ENCODE measurements at places on chromosomes 5 and 9.

GRCh38 chr9:9961487-9961886 lies 651.3 kb downstream of the PTPRD start:
- DNase-seq = no peak

DNA sequence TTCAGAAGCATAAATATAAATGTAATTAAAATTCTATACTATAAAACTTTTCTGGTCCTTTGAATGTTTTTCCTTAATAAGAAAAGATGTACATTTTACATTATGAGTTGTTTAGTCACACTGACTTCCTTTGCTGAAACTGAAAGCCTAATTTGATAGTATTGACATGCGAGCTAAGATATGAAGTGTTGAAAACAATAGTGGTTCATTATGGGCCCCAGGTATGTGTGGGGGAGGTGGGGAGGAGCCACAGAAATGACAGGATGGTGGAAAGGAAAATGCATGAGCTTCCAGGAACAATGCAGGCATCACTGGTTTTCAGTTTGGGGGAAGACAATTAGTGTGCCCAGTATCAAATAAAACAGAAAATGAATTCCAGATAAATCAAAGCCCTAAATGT lies 35.4 kb upstream of the RLN1 start:
- DNase-seq = no peak

DNA sequence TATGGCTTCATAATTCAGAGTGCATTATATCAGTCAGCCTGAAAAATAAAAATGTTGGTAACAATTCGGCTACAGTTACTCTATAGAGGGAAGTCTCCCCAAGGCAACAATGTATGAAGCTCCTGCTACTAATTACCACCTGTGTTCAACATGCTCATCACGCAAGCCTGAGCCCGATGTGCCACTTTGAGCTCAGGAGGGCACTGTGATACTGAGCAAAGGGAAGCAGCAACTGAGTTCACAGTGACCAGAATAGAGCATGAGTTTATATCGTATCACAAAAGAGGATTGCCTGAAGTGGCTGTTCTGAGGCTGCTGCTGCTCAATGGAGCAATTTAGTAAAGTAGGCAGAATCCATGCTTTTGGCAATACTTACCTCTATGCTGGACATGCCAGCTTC lies 202.0 kb upstream of the HAPLN1 start:
- no peak for DNase-seq

DNA sequence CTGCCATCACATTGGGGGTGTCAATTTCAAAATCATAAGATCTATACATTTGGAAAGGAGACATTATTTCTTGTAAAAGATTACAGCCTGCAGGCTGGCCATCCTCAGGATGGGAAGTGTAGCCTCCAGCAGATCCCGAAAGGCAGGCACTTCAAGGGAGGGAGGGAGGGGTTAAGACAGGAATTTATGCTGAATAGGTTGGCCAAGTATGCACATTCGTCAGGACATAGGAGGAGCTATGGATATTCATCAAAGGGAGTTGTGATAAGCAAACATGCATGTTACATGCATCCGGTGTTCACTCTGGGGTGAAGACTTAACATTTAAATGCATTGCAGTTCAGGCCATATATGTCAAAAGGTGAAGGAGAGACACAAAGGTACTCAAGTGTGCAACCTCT lies 119.4 kb downstream of the CEP120 start:
- no peak for DNase-seq

- no peak for DNase-seq
These were observed 34.8 kb downstream of the FBXO38 start for GRCh38 chr5:148418511-148418910.

- no peak for DNase-seq
These were observed 161.7 kb downstream of the RANBP17 start for GRCh38 chr5:171023508-171023907.

GRCh38 chr5:141869040-141869439 lies 9.2 kb downstream of the PCDH1 start:
- DNase-seq = no peak

- no peak for DNase-seq
These were observed 2.6 kb upstream of the CD14 start for GRCh38 chr5:140635291-140636257.

GRCh38 chr5:58412081-58412480 lies 47.8 kb downstream of the PLK2 start:
- DNase-seq = no peak

GRCh38 chr9:119933191-119933590 lies 564.0 kb upstream of the BRINP1 start:
- no peak for DNase-seq

DNA sequence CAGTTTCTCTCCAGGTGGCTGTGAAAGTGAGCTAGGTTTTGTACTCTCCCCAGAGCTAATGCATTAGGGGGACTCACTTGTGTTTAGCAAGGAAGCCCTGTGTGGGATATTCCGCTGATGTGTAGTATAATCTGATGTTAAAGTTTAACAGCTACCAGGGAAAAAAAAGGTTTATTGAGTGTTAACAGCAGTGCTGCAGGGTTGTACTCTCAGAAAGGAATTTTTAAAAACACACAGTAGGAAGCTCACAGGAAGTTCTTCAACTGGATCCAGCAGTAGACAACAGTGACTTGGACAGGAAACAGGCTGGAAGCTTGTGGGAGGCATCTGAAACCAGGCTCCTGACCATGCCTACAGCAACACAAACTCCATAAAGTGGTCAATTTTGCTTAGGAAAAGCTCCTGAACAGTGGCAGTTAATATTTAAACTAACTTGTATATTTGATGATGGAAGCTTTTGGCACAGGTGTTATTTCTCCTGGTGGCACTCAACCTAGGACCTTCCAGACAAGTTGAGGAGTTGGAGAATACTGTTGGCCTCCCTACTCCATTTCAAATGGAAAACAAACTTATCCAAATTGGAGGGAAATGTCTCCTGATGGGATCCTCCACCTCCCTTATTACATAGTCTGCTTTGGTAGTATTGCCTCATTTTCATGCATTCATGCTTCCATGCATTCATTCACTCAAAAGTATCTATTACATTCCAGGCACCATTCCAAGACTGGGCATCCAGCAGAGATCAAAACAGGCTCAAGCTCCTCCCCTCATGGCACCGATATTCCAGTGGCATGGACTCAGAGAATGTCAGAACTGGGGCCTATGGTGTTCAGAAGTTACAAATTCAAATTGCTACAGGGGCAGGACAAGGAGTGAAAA lies 54.7 kb downstream of the FOXD1 start:
- DNase-seq = no peak

DNA sequence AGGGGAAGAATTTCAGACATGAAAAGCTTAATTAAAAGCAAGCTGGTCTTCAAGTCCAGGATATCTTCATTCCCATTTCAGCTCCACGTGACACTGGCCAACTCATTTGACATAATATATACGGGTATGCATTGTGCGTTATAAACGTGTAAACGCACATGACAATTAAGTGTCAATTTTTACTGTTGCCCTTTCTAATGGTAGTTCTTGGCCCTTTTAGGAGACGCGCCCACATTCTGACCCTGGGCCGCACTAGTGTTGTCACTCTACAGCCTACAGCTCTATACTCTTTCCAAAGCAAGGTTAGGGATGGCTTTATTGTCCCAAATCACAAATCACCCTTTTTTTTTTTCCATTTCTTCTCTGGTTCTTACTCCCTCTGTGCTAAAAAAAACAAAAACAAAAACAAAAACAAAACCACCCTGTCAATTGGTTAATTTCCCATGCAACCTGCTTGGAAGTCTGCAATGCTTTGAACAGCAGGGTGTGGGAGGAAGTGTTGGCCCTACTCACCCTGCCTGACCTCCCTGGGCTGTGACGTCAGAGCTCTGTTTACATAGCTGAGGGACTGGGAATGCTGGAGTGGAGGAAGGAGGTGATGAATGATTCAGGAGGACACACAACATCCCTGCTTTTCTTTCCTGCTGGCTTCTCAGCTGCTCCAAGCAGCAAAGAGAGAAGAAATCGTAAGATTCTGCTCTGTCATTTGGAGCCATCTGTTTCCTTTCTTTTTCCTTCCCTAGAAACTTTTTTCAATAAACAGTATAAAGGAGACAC lies 19.3 kb downstream of the RFK start:
- DNase-seq = peak; percentile 92

DNA sequence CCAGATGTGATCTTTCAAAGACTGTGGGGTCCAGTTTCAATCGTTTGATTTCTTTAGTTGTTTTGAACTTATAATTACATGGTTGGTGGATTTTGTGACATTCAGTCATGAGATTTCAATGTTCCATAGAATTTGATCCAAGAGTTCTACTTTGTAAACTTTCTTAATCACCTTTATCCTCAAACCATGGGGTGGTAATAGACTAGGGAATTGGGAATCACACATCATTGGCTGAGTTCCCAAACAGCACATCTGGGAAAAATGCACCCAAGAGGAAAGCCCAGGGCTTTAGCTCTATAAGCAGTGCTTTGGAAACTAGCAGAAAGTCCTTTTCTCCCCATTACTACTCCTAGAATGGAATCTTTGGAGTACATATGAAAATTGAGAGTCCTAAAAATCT lies 177.6 kb downstream of the NNT start:
- peak; percentile 46 for DNase-seq

GRCh38 chr9:133349965-133350616 lies 2.1 kb downstream of the RPL7A start:
- DNase-seq = no peak

DNA sequence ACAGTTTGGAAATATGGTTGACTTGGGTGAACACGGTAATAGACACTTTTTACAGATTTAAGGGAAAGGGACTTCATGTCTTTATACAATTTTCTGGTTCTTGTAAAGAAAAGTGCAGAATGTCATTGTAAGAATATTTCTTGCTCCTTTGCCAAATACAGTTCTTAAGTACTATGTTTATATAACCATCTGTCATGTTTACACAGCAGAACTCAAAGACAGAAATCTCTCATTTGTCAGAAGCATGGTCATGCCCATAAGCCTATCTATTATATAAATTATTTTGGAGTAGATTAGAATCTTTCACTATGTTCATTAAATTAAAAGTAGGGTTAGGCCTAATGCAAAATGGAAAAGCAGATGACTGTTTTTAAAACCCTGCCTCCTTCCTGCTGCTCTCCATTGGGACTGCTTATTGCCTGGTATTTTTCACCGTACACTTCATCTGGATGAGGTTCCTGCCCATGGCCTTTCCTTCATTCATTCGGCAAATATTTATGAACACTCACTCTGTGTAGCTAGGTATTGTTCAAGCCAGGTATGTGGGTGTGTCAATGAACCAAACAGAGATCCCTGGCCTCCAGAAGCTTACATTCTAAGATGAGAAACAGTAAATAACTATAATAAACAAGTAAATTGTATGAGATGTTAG lies 558.1 kb downstream of the NR2F1-AS1 start:
- DNase-seq = no peak

DNA sequence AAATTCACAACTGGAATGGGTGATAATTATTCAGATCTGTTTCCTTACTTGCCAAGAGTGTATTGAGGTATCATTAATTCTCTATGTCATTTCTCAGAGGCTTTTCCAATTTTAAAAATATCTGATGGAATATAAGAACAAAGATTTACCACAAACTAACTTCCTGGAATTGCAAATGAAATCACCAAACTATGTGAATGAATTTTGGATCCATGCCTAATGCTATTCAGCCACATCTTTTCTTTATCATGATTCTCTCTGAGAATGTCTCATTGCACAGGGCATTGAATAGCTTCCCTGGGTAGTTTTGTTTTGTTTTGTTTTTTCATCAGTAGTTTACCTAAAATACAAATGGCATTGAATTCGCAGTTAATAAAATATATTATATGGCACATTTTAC lies 146.9 kb upstream of the FBN2 start:
- DNase-seq = no peak

GRCh38 chr5:66540078-66540477 lies 56.1 kb upstream of the MAST4 start:
- DNase-seq = no peak

DNA sequence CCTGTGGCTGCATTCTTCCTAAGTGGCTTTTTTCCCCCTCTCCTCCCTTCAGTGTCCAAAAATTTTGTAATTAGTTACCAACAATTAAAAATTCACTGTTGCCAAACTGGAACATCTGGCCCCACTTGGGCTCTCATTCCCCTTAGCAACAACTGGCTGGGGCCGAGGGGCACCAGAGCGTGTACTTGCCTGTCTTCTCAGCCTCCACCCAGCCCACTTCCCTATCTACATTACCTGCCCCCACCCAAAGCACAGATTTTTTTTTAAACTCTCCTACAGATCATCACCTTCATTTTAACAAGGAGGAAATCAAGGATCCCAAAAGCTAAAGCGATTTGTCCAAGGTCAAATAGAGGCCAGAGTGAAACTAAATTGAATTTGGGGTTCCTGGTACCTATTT lies 278.8 kb downstream of the EBF1 start:
- no peak for DNase-seq

GRCh38 chr9:85723215-85723614 lies 18.5 kb downstream of the AGTPBP1 start:
- no peak for DNase-seq

- peak; percentile 77 for DNase-seq
These were observed 626.5 kb upstream of the ZNF608 start for GRCh38 chr5:125372694-125373631.

DNA sequence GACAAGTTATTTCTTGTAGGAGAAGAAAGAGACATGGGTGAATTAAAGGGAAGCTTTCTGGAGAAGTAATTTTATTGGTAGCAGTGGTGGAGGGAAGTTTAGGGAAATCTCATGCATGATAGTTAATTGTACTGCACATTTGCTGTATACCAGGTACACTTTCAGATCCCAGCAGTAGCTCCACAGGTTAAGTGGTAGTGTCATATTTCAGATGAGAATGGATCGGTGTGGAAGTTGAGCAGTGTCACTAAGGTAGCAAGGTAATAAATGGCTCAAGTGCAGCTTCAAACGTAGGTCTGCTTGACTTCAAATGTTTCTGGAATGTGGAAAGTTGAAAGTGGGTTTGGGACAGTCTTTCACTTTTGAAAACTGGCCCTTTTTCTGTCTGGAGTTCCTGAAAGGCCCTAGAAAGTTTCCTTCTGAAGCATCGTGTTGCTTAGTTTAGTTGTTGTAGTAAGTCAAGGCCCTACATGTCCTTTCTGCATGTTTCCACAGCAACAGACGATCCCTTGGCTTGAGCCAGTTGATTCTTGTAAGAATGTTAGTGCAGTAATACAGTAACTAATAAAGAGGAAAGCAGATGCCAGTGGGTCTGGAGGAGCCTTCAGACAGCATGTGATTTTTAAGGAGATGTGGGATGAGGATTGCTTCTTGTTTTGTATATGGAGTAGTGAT lies 3.7 kb downstream of the CLTA start:
- no peak for DNase-seq

DNA sequence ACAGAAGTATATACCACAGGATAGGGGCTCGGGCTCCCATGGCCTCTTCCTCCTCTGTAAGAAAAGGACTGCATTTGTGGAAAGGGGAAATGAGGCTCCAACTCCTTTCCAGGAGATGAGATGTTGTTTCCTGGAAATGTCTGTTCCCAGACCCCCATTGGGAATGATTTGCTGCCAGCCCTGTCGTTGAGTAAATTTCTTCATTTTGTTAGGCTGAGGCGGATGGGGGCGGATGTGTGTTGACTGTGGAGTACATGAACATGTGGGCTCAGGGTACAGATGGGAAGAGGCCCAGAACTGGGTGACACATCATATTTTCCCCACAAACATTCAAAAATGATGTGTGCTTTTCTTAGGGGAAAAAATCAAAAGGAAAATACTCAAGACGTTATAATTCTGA lies 28.8 kb upstream of the TNFAIP8 start:
- DNase-seq = peak; percentile 64

- DNase-seq = no peak
These were observed 393.6 kb upstream of the IZUMO3 start for GRCh38 chr9:24939109-24939850.
